Activated naive CD4-positive, alpha-beta T cell treated with anti-CD3 and anti-CD28 coated beads for 36 hours (primary cell): ENCODE measurements at places on chromosomes 12 and 14.

GRCh38 chr14:69561893-69562292 lies 12.8 kb downstream of the CCDC177 start:
- peaks cover 22% of the 10 kb centered on the region for H3K27me3 ChIP-seq
- H3K36me3 ChIP-seq: no peaks in the 10 kb centered on the region
- DNase-seq: no peak
- no peak overlapping the region for H3K27ac ChIP-seq

- H3K27ac ChIP-seq: no peak overlapping the region
- no peaks in the 10 kb centered on the region for H3K27me3 ChIP-seq
- no peaks in the 10 kb centered on the region for H3K4me1 ChIP-seq
- no peak for DNase-seq
- no peak overlapping the region for H3K4me3 ChIP-seq
These were observed 26.1 kb upstream of the PTHLH start for GRCh38 chr12:27998658-27999057.

DNA sequence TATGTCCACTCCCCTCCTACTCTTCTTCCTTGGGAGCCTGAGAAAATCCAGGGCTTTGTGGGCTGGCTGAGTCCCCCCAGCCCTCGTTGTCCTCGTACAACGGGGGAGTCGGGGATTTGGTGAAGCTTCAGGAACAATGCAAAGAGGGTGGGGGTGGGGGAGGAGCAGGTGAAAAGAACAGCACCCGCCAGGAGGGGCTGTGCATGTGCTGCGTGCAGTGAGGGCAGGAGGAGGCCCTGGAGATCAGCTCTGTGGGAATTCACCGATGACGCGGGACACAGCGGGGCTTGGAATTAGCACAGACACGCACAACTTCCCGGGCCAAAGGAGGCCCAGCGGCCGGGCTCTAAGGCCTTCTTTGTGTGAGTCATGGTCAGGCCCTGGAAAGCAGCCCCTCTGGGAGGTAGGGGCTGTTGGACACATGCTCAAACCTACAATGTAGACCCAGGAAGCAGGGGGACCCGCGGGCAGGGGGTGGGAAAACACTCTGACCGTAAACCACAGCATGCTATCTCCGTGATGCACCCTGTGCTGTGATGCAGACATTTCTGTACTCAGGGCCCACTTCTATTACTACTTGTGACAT lies 32.8 kb downstream of the RBM19 start:
- H3K27me3 ChIP-seq: no peaks in the 10 kb centered on the region
- no peak for DNase-seq
- H3K4me1 ChIP-seq: peaks cover 2% of the 10 kb centered on the region
- H3K4me3 ChIP-seq: no peak overlapping the region

GRCh38 chr12:5114436-5114835 lies 70.8 kb downstream of the KCNA5 start:
- H3K4me1 ChIP-seq: no peaks in the 10 kb centered on the region
- DNase-seq: no peak
- no peaks in the 10 kb centered on the region for H3K36me3 ChIP-seq
- no peak overlapping the region for H3K27ac ChIP-seq
- H3K4me3 ChIP-seq: no peak overlapping the region
- H3K27me3 ChIP-seq: peaks cover 15% of the 10 kb centered on the region

DNA sequence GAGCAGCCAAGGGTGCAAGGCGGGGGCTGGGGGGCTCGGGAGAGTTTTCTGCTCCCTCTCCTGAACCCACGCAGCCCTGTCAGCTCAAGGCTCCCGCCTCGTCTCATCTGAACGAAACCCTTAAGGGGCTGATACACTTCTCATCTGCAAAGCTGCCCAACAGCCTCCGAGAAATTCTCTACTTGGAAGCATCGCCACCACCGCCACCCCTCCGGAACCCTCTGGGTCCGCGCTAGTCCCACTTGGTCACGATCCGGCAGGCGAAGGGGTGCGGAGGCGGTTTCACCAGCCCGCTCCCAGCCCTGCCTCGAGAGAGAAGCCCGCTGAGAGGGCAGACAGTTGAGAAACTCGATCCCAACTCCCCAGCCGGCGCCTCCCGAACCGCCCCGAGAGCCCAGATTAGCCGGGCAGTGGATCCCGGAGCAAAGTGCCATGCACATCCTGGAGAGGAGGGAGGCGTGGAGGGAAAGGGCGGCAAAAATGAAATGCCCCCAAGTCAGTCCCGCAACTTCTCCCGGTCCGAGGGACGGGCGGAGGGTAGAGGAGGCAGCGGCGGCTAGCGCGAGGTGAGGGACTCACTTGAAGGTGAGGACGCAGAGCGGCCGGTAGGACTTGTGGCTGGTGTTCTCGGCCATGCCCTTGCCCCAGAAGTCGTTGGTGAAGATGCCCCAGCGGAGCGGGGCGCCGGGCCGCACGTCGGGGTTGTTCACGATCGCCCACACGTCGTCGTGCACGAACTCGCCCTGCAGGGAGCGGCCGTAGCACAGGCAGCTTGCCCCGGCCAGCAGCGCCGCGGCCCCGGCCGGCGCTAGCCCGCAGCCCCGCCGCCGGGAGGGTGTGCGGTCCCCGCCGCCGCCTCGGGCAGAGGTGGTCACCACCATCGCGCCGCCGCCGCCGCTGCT lies 620 bp downstream of the TMTC1 start:
- no peak overlapping the region for H3K4me3 ChIP-seq
- DNase-seq: no peak
- no peak overlapping the region for H3K27ac ChIP-seq
- peaks cover 43% of the 10 kb centered on the region for H3K27me3 ChIP-seq
- no peaks in the 10 kb centered on the region for H3K36me3 ChIP-seq
- peaks cover 15% of the 10 kb centered on the region for H3K4me1 ChIP-seq

DNA sequence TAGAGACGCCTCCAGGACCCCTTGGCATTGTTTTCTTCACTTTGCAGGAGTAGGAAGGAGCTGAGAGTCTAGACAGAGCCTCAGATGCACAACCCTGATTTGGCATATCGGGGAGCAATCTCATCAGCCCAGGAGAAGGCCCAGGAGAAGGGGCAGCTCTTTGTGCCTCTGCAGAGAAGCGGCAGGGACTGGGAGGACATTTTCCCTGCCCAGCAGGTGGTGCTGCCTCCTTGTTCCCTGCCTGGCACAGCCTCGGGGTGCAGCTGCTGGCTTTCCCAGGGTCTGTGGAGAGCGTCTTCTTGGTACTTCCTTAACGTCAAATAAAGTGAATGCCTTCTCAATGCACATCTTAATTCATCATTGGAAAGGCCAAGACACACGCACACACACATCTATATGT lies 419.5 kb downstream of the TMEM121 start:
- DNase-seq: peak; percentile 70
- H3K27ac ChIP-seq: no peak overlapping the region
- H3K4me3 ChIP-seq: no peak overlapping the region
- H3K36me3 ChIP-seq: no peaks in the 10 kb centered on the region
- H3K27me3 ChIP-seq: no peaks in the 10 kb centered on the region

- H3K36me3 ChIP-seq: no peaks in the 10 kb centered on the region
- H3K4me3 ChIP-seq: peak overlapping the region; percentile 84
- no peak for DNase-seq
- H3K27ac ChIP-seq: no peak overlapping the region
- peaks cover 41% of the 10 kb centered on the region for H3K27me3 ChIP-seq
These were observed 2.2 kb downstream of the DPF3 start for GRCh38 chr14:72891666-72892102.

DNA sequence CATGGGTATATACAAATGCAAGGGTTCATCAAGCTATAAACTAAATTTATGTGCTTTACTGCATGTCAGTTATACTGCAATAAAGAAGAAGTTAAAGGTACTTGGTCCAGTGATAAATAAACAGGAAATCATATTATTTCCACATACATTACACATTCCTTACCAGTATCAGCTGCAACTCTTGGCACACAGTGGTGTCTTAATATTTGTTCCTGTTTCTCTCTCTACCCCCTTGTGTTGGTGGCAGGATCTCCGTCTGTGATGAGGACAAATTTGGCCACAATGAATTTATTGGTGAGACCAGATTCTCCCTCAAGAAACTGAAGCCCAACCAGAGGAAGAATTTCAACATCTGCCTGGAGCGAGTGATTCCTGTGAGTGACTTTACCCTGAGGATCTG lies 19.2 kb upstream of the OAS1 start:
- no peak overlapping the region for H3K27ac ChIP-seq
- no peak overlapping the region for H3K4me3 ChIP-seq
- no peak for DNase-seq

- peaks cover 12% of the 10 kb centered on the region for H3K27me3 ChIP-seq
- H3K27ac ChIP-seq: no peak overlapping the region
- H3K36me3 ChIP-seq: no peaks in the 10 kb centered on the region
- no peaks in the 10 kb centered on the region for H3K4me1 ChIP-seq
These were observed 6.7 kb downstream of the FOXN4 start for GRCh38 chr12:109302358-109302757.

- no peaks in the 10 kb centered on the region for H3K36me3 ChIP-seq
- peaks cover 32% of the 10 kb centered on the region for H3K27me3 ChIP-seq
- H3K4me1 ChIP-seq: no peaks in the 10 kb centered on the region
- no peak overlapping the region for H3K27ac ChIP-seq
- H3K4me3 ChIP-seq: no peak overlapping the region
These were observed 16.3 kb upstream of the DLK1 start for GRCh38 chr14:100710391-100710790.

GRCh38 chr14:103022002-103022684 lies 35.2 kb downstream of the CDC42BPB start:
- H3K4me3 ChIP-seq: no peak overlapping the region
- no peak for DNase-seq
- no peaks in the 10 kb centered on the region for H3K4me1 ChIP-seq
- peaks cover 1% of the 10 kb centered on the region for H3K36me3 ChIP-seq
- no peak overlapping the region for H3K27ac ChIP-seq

DNA sequence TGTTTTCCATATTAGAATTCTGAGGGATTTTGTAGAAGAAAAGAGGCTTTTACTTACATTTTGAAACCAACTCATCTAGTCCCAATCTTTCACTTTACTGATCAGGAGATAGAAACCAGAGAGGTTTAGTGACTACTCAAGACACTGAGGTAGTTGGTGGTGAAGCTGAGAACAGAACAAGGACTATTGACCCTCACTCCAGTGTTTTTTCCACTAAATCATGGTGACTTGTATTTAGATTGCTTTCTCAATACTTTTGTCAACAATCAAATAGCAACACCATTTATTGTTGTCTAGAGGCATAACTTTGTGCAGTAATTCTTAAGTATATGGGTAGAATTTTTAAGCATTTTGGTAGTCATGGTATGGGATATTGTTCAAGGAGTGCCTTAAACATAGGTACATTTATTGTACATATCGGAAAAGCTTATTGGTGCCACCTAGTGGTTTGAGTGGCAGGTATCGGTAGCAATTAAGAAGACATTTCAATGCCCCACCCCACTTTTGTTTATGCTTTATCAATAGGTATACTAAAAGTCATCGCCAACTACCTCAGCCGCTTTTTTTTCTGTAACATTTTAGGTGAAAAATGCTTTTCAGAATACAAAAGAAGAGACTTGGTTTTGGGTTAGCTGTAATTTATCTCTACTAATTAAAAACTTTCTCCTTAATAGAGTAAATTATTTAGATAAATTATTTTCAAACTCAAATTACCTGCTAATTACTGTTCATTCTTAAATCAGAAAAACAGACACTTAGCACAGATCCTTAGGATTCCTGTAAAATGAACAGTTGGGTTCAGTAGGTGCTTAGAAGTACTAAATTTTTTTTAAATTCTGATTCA lies 47.3 kb upstream of the PAWR start:
- H3K27ac ChIP-seq: no peak overlapping the region
- DNase-seq: peak; percentile 43
- no peak overlapping the region for H3K4me3 ChIP-seq
- H3K4me1 ChIP-seq: no peaks in the 10 kb centered on the region
- peaks cover 9% of the 10 kb centered on the region for H3K27me3 ChIP-seq
- H3K36me3 ChIP-seq: no peaks in the 10 kb centered on the region
